Fibroblast of villous mesenchyme (primary cell): ENCODE measurements at places on chromosomes 4 and X. TPM values are rescaled to one million over a fixed set of nuclear protein-coding genes. Genes with fewer than 3 reads are reported as not detected.

DNA sequence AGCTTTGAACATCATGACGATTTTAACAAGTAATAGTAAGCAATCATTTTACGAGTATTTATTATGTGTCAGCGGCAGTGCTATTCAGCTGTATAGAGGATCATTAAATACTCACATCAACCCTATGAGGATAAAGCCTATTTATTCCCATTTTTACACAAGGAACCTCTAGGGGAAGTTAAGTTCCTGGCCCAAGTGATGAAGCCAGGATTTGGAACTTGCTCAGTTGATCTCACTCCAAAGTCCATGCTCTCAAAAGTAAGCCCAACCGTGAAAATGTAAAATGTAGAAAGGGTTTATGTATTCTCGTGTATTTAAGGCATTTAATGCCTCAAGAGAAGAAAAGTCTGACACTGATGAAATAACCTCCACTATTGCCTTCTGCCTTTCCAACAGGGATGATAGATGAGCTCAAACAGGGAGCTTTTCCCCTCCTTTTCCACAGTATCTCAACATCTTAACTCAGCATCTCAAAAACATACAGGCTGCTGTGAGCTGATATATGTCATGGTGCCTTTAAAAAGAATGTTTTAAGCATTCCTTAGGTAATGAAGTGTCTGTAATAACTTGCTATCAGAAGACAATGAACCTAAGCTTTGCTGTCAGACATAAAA, 35.0 kb upstream of the PLA2G12A start:
- DNase-seq = no peak

CT45A5 gene
- not detected in 2 replicates for total RNA-seq

DNA sequence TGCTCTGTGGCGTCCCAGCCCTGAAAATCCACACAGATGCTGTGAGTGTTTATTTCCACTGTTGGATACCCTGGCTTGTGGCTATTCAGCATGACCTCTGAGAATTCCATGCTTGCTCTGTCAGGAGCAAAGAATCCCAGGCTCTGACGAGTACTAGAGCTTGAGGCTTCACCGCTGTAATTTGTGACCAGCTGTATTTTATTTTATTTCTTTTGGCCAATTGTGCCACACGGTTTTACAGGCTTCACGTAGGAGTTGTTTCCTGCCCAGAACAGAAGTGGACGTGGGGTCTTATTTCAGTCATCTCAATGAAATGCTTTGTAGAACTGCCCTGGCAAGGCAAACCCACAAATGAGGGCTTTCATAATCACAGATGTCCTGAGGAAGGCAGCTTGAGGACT, 69.4 kb upstream of the CLDN34 start:
- peak; percentile 93 for DNase-seq

SRPK3 gene
- total RNA-seq = 0.86 and 0.97 TPM in 2 replicates

GRCh38 chrX:41441934-41442823, 5.0 kb upstream of the NYX start:
- DNase-seq = peak; percentile 93

DNA sequence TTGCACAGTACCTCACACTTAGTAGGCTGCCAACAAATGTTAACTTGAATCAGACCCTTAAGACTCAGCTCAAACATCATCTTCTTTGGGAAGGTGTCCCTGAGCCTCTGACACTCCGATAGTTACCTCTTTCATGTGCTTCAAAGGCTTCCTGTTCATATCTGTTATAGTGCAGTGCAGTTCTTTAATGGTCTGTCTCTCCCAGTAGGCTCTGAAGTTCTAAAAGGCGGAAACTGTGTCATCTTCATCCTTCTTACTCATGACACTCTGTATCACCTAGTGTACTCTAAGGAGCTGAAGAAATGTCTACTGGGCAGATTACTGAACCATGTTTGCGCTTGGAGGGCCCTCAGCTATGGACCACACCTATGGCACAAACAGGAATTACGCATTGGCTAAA, 2.1 kb upstream of the DIAPH2 start:
- DNase-seq = no peak

DNA sequence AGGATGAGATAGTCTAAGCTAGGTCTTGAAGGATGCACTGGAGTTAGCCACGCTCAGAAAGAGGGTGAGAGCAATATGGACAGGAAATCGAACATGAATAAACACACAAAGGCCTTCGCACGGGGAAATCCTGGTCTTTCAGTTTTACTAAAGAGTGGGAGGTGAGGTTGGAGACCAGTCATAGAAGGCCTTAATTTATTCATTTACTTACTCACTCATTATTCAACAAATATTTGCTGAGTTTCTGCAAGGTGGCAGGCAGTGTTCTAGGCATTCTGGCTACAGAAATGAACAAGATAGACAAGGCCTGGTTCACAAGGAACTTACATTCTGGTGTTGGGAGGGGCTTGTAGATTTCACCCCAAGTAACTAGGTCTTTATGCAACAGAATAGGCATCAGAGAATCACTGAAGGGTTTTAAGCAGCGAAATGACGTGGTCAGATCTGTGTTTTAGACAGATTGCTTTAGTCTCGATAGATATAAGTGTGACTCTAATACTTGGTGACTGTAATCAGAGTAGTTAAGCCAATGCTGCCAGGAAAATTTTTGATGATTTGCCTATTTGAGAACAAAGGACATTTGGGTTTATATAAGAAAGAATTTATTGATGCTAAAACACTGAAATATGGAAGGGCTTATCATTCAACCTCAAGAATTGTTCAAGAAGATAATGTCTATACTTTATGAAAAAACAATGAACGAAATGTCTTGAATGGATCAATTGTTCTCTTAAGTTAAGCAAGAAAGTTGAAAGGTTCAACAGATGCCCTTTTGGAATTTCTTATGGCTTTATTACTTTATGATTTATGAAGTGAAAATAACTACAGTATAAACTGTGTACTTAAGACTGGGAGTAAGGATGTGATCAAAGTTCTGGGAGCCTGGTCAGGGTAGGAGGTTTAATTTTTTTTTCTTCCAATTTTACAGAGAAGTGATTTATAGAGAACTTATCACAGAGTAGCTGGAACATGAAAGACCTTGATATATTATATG, 184.4 kb upstream of the CASK start:
- DNase-seq = no peak

DNA sequence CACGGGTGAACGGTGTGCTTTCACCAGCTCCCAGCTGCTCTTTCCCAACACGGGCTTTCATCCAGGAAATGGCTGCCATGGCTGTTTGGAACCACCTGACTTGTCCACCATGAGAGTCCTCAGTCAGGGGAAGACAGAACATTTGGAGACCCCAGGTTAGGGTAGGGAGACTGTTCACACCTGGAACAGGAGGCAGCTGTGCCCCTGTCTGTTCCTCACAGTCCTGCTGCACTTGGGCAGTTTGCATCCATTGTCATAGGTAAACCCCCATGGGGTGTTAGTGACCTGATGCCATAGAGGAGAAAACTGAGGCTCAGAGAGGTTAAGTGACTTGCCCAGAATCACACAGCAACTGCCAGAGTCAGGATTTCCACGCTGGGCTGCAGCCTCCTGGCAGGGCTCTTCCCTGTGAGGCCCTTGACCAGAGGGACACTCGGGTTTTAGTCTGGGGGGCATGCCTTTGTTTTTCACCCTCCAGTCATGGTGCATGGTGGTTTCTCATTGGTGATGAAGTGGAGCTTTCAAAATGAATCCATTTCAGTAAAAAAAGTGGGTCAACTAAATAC, 54.5 kb downstream of the TRMT44 start:
- DNase-seq = no peak

GRCh38 chr4:140829825-140830224, 73.6 kb upstream of the TBC1D9 start:
- DNase-seq = no peak

DNA sequence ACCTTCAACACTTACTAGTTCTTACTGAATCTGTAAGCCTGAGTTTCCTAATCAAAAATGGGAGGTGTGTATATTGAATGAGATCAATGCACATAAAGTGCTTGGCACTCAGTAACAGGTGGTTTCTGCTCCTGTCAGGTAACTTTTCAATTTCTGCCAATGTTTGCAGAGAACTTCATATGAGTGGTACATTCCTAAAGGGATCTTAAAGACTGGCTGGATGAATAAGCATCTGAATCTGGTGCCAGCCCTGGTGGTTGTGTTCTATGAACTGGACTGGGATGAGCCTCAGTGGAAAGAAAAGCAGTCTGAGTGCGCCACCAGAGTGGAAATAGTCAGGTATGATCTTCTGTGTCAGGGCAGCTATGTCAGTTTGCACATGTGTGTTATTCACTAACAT, 7.0 kb downstream of the TRAPPC11 start:
- no peak for DNase-seq

DNA sequence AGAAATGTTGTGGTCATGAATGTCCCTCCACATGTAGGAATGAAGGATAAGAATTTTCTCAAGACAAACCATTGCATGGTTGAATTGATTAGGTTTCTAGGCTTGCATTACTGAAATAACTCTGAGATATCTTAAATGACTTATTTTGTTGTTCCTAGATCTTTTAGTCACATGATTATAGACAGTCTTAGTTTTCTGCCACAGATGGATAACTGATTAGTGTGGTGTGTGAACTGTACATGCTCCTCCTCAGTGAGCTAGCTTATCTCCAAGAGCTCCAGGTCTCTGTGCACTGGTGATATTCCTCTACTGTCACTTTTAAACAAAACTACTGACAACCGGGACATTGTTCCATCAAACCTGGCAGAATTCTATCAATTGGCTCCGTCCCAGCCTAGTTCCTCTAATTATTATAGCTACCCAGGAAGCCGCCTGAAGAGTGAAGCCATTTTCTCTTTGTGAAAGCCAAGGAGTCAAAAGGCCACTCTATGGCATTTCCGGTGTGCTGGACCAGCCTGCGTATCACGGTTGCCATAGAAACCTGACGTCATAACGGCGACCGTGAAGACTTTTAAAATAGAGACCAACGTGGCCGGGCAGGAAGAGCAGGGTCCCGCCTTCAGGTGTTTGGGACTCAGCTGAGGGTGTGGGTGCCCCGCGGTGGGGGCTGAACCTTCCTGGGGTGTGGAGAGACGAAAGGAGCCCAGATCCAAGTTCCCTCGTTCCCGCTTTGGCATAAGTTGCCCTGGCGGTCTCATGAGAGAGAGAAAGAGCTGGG, 28.1 kb downstream of the BEX3 start:
- peak; percentile 88 for DNase-seq

GRCh38 chr4:24003926-24004325, 114.1 kb upstream of the PPARGC1A start:
- no peak for DNase-seq

DNA sequence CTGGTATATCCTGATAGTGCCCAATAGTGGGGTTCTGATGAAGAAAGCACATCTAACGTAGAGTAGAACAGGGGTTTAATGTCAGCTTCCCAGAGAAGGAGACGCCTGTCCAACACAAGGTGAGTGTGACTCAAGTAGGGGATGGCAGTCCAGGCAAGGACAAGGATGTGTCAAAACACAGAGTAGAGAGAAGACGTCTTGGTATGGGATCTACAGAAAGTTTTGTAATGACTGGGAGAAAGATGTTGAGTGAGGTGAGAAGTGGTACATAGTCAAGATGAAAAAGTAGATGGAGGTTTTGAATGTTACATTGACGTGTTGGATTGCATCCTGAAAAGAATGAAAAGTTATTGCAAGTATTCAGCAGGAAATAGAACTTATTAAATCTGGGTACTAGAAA, 124.4 kb downstream of the TMA16 start:
- DNase-seq = no peak

TLR1 gene
- total RNA-seq = 0.32 and 0.86 TPM in 2 replicates

GLRA2 gene
- total RNA-seq = 0.32 TPM in 1 of 2 replicates, not detected in the other

DNA sequence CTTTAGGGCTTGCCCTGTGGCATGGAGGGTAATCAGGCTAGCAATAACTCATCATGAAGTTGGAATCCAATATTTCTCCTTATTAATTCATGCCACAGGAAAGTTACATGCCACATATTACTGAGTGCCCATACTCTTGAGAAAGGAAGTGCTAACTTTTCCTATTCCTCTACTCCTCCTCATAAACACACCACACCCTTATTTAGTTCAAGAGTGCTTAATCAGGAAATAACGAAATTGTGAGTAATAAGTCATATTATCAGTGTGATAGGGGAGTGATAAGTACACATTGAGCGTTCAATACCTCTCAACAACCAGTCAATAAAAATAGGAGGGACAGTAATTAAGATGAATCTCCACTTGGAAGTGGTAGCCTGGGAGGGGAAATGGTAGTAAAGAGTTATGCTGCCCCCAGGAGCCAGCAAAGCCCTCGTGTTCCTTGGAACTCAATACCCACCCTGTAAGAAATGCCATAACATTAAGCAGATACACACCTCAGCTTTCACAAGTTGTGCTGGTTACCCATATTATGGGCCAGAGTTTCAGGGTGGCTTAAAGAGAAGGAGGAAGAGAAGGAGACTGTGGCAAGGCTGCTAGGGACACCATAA, 410.0 kb upstream of the NR3C2 start:
- DNase-seq = no peak

GRCh38 chrX:136210806-136211205, 40.4 kb downstream of the MAP7D3 start:
- no peak for DNase-seq

DNA sequence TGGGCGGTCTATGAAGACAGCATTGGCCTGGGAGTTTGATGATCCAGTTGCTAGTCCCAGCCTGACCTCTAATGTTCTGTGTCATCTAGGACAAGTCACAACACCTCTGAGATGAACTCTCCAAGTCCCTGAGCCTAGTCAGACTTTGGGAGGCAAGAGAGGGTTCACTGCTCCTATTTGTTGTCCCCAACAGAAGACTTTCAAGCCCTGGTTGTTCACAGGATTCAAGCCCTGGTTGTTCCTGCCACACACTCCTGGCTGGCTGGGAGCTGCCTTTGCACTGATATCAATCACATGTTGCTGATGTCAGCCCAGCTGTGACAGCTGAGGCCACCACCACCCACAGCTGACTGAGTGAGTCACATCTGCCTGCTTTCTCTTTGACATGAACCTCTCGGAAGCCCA, 253.2 kb upstream of the RASGEF1B start:
- peak; percentile 1 for DNase-seq

SH3RF1 gene
- total RNA-seq = 29.3 and 41.9 TPM in 2 replicates

DNA sequence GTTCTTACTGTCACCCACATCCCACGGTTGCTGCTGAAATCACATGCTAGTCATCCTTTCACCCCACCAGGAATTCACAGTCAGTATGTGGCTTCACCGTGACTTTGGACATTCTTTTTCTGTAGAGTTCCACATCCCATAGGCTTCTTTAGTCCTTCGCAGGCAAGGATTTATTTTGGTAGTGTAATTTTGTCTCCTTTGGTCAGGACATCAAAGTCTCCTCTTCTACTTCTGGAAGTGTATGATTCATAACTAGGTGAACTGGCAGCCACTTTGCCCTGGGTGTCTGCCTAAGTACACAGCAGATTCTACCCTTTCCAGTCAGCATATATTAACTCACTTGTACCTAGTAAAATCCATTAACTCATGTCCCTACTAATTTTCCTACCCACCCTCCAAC, 38.3 kb upstream of the MMAA start:
- DNase-seq = no peak

GRCh38 chr4:67871867-67872266, 11.9 kb downstream of the TMPRSS11D start:
- DNase-seq = peak; percentile 60

BST1 gene
- total RNA-seq = 19.9 and 37.7 TPM in 2 replicates

NAA11 gene
- 0.97 TPM in 1 of 2 replicates, not detected in the other for total RNA-seq

GRCh38 chrX:2828959-2829411, 255 bp downstream of the GYG2 start:
- DNase-seq = no peak

GRCh38 chr4:54897590-54897989, 227.8 kb downstream of the KDR start:
- DNase-seq = no peak

- peak; percentile 49 for DNase-seq
Measured at GRCh38 chr4:75255261-75255660, 258.9 kb downstream of the RCHY1 start.
